ENCODE measurements at places on chromosomes 7 and 10.

- no peak for DNase-seq
These were observed 134.1 kb downstream of the CCNY start for GRCh38 chr10:35470248-35470924.

- DNase-seq = no peak
These were observed 40.8 kb downstream of the ARHGAP12 start for GRCh38 chr10:31887850-31888249.

GRCh38 chr10:125248489-125248888 is 88.1 kb upstream of the CTBP2 start:
- no peak for DNase-seq

GRCh38 chr10:16948361-16948760 is 131.1 kb upstream of the RSU1 start:
- no peak for DNase-seq

DNA sequence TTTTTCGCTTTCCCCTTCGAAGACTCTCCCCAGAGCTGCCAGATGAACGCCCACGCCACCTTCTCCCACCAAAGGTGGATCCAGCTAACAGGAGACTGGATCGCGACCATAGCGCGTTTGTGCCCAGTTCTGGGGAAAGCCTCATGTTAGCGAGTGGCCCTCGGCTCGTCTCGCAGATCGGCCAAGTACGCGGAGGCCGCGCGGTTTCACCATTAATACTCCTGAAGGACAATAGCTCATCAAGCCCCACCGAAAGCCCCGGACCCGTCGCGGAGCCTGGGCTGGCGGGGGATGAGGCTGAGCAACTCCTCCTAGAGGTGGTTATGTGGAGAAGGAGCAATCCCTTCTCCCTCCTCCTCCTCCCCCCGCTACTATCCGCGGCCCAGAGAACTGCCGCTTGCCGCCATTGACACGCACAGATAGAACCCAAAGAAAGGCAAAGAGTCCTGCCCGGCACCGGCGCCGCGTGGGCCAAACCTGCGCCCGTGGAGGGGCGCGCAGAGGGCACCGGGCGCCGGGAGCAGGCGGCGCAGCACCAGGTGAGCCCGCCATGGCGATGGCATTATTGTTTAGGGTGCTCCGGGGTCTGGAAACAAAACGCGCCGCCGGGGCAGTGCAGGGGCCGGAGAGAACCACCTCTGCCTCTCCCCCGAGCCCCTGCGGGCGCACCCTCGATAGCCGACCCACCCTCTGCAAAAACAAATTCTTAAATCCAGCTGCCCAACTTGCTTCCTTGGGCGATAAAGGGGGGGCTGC is at the start of gene MACROH2A2:
Gene MACROH2A2 (plus strand): TSS at position 385 of the 756 bp plus-strand sequence. CDS start 22,813 bp downstream, outside the sequence.
- DNase-seq = no peak

- DNase-seq = no peak
These were observed 4.3 kb upstream of the PPIF start for GRCh38 chr10:79342811-79343561.

- no peak for DNase-seq
These were observed 132.1 kb upstream of the BTBD16 start for GRCh38 chr10:122138831-122139625.

- no peak for DNase-seq
These were observed 53.5 kb upstream of the TNS3 start for GRCh38 chr7:47635091-47636080.

DNA sequence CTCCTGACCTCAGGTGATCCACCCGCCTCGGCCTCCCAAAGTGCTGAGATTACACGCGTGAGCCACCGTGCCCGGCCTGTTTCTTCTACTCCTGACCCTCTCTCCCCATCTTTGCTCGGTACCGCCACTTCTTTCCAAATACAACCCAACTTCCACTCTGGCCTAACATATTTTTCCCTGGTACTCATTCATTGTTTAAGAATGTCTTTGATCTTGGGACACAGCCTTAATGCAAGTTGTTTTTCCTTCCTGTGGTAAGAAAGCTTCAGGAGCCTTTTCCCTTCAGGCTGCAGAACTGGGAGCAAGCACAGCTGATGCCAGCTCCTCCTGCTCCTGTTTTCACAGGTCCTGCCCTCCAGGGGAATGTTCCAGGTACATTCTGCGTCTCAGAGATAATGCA is 13.7 kb downstream of the CALML3 start:
- DNase-seq = no peak

DNA sequence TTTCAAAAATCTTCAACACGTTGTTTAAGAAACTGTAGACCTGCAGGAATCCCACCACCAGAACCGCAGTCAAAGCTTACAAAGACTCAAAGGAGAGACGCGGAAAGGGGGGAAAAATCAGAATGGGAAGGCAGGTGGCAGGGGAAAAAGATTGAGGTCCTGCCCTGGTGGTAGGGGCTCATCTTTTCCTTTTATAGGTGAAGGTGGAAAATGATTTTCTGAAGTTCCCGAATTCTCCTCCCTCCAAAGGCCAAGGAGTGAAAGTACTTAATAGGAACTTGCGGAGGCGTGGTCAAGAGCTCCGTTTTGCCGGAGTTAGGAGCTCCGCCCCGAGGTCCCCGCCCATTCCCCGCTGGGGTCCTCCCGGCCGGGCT is 724 bp downstream of the BBIP1 start:
- no peak for DNase-seq

DNA sequence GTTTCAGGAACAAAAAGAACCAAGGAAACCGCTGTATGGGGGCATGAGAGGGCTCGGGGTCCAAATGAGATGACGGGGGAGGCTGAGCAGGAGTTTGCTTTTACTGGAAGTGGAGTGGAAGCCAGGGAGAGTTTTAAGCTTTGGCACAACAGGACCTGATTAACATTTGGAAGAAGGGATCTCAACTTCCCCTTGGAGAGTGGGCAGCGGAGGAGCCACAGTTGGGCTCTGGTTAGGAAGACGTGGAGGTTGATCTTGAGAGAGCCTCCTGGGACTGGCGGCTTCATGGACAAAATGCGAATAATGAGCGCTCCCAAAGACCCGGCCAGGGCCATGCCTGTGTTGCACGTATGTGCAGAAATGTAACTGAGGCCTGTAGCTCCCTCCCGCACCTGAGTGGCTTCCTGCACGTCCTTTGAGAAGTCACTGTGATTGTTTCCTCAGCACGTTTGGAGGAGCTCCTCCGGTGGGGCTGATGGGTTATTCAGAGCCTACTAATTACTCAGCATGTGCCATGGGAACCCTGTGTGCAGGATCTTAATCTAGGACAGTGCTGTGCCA is 595.3 kb upstream of the MGMT start:
- DNase-seq = no peak

DNA sequence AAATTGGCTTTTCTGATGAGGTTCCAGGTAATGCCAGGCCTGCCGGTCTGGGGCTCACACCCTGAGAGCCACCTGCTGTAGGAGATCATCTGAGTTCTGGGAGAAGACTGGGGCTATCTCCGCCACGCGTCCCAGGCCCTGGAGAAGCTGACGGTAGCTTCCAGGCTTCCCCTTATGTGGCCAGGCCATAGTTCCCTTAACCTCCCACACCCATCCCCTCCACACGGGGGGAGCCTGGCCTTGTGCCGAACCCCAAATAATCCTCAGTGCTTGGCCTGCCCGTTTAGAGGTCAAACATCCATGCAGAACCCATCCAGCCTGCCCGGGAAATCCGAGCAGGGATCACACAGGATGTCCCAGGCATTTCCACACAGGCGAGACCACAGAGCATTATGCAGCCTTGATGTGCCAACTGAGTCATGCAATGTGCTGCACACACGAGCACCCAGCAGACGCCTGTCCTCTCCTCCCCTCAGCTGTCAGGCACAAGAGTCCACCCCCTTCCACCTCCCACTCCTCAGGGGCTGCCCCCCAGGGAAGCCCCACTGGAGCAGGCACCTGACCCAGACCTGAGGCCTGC is 176.2 kb downstream of the PRKAG2 start:
- DNase-seq = no peak

- DNase-seq = no peak
These were observed 8.0 kb downstream of the CLDN3 start for GRCh38 chr7:73761854-73762658.

DNA sequence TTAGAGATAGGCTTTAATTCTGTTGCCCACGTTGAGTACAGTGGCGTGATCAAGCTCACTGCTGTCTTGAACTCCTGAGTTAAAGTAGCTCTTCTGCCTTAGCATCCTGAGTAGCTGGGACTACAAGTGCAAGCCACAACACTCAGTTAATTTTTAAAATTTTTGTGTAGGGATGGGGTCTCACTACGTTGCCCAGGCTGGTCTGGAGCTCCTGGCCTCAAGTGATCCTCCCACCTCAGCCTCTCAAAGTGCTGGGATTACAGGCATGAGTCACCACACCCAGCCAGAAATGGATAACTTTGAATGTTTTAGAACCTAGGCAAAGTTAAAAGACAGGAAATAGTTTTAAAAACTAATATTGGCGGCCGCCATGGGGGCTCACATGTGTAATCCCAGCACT is 43.9 kb upstream of the OTUD1 start:
- no peak for DNase-seq

Data from natural killer cell (primary cell).